ENCODE measurements at places on chromosomes 12 and 14.

- no peaks in the 10 kb centered on the region for H3K36me3 ChIP-seq
- peaks cover 62% of the 10 kb centered on the region for H3K27me3 ChIP-seq
- H3K4me1 ChIP-seq: peaks cover 20% of the 10 kb centered on the region
- no peak overlapping the region for H3K4me3 ChIP-seq
- no peak overlapping the region for H3K27ac ChIP-seq
Observed at GRCh38 chr12:85275374-85275773, 4.6 kb upstream of the ALX1 start.

DNA sequence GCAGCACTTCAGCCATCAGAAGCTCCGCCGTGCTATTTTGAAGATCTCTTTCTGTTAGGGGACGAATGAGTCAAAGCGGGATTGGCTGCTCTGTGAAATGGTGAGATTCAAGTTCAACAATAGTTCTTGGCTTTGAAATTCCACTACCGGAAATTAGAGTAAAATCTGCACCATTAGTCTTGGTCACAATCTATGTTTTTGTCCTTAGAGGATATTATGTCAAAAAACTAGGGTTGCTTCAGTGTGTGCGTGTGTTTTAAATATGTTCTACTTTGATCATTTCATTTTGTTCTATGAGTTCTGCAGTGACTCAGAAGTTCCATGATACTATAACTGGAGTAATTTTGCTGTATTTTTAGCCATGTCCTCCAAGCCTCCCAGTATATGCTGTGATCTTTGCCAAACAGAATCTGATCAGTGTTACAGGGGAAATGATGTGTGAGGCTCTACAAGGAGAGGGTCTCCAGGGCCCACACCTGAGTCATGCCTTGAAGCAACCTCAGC lies 22.6 kb downstream of the GPHB5 start:
- H3K27ac ChIP-seq: no peak overlapping the region
- no peaks in the 10 kb centered on the region for H3K36me3 ChIP-seq
- DNase-seq: no peak
- no peak overlapping the region for H3K4me3 ChIP-seq
- H3K27me3 ChIP-seq: peaks cover 24% of the 10 kb centered on the region
- peaks cover 4% of the 10 kb centered on the region for H3K4me1 ChIP-seq

DNA sequence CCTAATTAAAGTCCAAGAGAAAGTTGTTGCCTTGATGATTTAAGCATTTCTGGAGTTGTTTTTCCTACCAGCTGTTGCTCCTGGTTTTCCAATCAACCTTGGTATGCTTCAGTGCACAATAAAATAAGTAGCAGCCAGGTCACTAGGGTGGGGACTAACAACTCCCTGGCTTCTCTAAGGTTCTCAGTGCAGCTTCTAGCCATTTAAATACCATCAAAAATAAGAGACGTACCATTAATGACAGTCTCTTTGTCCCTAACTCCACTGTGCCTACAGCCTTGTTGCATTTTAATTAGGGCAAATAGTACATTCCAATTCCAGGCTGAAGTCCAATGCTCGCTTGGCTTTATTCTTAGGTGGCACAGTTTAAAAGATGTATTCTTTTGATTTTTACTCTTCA lies 11.8 kb downstream of the STON2 start:
- H3K36me3 ChIP-seq: no peaks in the 10 kb centered on the region
- H3K4me3 ChIP-seq: no peak overlapping the region
- no peak overlapping the region for H3K27ac ChIP-seq
- H3K4me1 ChIP-seq: no peaks in the 10 kb centered on the region

GRCh38 chr14:65937079-65937959 lies 524.8 kb downstream of the FUT8 start:
- H3K4me1 ChIP-seq: no peaks in the 10 kb centered on the region
- no peak overlapping the region for H3K27ac ChIP-seq
- peaks cover 7% of the 10 kb centered on the region for H3K27me3 ChIP-seq
- H3K4me3 ChIP-seq: no peak overlapping the region

DNA sequence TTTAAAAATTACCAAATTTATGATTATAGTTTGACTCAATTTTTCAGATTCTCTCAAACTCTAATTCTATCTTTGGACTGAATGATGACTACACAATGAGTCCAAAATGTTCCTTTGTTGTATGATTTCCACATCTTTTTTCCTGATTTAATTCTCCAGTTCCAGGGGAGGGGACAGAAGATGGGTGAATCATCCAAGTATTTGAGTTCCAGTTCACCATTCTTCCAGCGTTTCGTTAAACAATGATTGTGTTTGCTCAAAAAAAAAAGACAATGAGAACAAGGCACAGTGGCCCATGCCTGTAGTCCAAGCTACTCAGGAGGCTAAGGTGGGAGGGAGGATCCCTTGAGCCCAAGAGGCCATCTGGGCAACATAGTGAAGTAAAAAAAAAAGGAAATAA lies 23.8 kb downstream of the BAZ1A start:
- H3K36me3 ChIP-seq: peaks cover 27% of the 10 kb centered on the region
- H3K27ac ChIP-seq: no peak overlapping the region

DNA sequence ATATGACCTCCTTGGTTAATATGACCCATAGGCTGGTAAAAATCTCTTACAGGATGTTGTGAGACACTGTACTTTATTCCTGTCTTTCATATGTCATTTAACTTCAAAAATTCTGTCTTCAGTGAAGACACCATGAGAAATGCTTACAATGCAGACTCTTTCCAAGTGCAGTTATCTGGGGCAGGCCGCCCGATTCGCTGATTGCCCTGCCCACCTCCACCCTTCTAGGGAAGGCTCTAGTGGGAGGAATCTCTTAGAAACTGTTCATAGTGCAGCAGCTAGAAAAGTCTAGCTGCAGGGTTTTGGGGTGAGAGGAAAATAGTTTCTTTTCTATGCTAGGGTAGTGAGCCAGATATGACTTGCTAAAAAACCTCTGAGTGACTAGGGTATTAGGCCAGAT lies 15.0 kb upstream of the CIPC start:
- H3K27me3 ChIP-seq: peaks cover 3% of the 10 kb centered on the region
- H3K36me3 ChIP-seq: peaks cover 5% of the 10 kb centered on the region
- H3K27ac ChIP-seq: no peak overlapping the region
- DNase-seq: no peak

DNA sequence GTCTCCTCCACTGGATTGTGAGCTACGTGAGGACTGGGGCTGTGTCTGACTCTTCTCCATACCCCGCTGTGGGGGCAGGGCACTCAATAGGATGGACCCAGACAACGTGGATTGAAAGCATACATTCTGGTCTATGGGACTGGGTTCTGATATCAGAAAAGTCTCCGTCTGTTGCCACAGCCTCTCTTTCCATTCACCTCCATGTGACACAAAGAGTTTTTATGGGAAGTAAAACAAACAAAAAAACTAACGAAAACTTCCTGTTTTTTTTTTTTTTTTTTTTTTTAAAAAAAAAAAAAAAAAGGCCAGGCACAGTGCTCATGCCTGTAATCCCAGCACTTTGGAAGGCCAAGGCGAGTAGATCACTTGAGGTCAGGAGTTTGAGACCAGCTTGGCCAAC lies 44.7 kb downstream of the SLC8A3 start:
- no peak for DNase-seq
- no peaks in the 10 kb centered on the region for H3K36me3 ChIP-seq
- no peak overlapping the region for H3K4me3 ChIP-seq
- peaks cover 16% of the 10 kb centered on the region for H3K27me3 ChIP-seq
- H3K4me1 ChIP-seq: peaks cover 9% of the 10 kb centered on the region
- no peak overlapping the region for H3K27ac ChIP-seq

GRCh38 chr12:56546680-56547079 lies 25.1 kb downstream of the RBMS2 start:
- no peak overlapping the region for H3K4me3 ChIP-seq
- no peaks in the 10 kb centered on the region for H3K4me1 ChIP-seq
- H3K27ac ChIP-seq: no peak overlapping the region
- no peaks in the 10 kb centered on the region for H3K27me3 ChIP-seq
- no peaks in the 10 kb centered on the region for H3K36me3 ChIP-seq

DNA sequence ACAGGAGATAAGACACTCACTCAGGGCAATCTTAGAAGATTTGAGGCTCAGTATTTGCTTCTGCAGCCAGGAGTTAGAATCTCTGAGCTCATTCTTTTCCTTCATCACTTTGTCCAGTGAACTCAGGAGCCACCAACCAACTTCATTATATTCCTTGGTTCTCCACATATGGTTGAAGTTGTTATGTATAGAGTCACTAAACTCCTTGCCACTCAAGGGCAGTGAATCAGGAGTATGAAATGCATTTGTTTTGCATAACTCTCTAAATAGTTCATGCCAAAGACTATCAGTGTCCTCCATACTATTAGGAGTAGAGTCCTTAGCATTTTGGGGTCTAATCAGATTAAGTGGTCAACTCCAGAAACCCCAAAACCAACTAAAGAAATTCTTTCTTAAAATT lies 150.6 kb downstream of the CCDC59 start:
- no peak overlapping the region for H3K4me3 ChIP-seq
- DNase-seq: no peak
- no peaks in the 10 kb centered on the region for H3K27me3 ChIP-seq
- H3K4me1 ChIP-seq: no peaks in the 10 kb centered on the region
- H3K27ac ChIP-seq: no peak overlapping the region

DNA sequence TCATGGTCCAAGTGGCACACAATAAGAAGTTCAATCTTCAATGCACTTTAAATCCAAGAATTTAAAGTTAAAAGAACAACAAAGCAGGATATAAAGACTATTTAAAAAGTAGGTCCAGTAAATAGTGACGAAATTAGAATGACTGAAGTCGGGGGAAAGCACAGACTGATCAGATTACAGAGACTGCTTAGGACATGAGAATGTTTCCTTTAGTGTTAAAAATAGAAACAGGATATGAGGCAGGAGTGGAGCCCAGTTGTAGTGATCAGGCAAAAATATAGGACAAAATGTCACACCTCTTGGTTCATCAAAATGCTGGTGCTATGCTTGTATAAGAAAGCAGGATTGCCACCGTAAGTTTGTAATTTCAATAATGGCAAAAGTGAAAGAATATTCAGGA lies 52.2 kb upstream of the CD163 start:
- no peak for DNase-seq
- H3K4me1 ChIP-seq: peaks cover 6% of the 10 kb centered on the region
- no peak overlapping the region for H3K4me3 ChIP-seq
- peaks cover 4% of the 10 kb centered on the region for H3K36me3 ChIP-seq
- no peak overlapping the region for H3K27ac ChIP-seq

DNA sequence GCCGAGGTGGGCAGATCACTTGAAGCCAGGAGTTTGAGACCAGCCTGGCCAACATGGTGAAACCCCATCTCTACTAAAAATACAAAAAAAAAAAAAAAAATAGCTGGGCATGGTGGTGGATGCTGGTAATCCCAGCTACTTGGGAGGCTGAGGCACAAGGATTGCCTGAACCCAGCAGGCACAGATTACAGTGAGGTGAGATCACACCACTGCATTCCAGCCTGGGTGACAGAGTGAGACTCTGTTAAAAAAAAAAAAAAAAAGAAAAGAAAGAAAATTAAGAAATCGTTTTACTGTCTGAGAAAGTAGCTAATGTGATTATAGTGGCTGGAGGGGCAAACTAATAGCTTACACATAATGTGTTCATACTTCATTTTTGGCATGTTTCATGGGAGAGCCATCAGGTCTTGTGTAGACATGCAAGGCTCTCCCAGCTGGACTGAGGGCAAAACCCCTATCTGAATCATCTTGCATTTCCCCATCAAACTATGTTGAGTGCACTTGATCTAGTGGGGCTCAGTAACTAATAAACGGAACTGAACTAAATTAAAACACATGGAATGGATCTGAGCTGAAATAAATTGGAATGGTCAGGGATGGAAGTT lies 16.2 kb downstream of the KIF21A start:
- no peaks in the 10 kb centered on the region for H3K27me3 ChIP-seq
- H3K4me3 ChIP-seq: no peak overlapping the region
- H3K4me1 ChIP-seq: no peaks in the 10 kb centered on the region
- DNase-seq: no peak

DNA sequence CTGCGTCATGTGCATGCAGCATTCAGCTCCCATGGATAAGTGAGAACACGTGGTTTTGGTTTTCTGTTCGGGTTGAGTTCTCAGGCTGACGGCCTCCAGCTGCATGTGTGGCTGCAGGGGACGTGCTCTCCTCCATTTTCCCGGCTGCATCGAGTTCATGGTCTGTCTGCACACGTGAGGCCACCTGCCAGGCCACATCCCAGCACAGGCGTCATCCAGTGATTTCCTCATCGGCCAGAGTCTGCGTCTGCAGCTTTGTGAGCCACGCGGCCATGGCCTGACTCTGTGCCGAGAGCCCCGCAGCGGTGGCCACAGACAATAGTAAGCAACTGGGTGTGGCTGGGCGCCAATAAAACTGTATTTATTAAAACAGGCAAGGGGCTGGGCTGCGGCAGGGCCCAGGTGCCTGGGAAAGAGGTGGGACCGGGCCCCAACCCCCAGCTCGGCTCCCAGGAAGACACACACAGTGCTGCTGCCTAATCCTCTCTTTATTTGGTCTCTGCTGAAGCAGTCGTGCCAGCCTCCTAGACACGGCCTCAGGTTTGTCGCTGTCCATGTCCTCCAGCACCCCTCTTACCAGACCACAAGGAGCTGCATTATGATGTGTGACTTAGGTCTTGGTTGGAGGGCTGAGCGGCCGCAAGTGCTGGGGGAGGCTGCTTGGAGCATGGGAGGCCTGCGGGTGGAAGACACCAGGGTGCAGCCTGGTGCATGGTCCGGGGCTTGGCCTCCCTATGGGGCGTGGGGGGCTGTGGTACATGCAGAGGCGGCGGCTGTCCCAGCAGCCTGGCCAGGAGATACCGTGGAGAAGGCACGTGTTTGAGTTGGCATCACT lies 52.0 kb downstream of the NOC4L start:
- peaks cover 7% of the 10 kb centered on the region for H3K36me3 ChIP-seq
- H3K27me3 ChIP-seq: peaks cover 28% of the 10 kb centered on the region
- no peaks in the 10 kb centered on the region for H3K4me1 ChIP-seq
- no peak overlapping the region for H3K4me3 ChIP-seq

- H3K4me1 ChIP-seq: no peaks in the 10 kb centered on the region
- no peak for DNase-seq
- no peak overlapping the region for H3K4me3 ChIP-seq
- H3K27ac ChIP-seq: no peak overlapping the region
- H3K27me3 ChIP-seq: peaks cover 36% of the 10 kb centered on the region
Observed at GRCh38 chr14:21825149-21825743, 151.6 kb upstream of the OR4E1 start.

DNA sequence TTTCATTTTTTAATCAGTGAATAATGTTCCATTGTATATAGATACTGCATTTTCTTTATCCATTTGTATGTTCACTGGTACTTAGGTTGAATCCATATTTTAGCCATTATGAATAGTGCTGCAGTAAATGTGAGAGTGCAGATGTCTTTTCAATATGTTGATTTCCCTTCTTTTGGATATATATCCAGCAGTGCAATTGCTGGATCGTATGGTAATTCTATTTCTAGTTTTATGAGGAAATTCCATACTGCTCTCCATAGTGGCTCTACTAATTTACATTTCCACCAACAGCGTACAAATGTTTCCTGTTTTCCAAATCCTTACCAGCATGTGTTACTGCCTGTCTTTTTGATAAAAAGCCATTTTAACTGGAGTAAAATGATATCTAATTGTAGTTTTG lies 288.5 kb upstream of the GARIN2 start:
- H3K36me3 ChIP-seq: peaks cover 12% of the 10 kb centered on the region
- no peak overlapping the region for H3K27ac ChIP-seq
- H3K27me3 ChIP-seq: no peaks in the 10 kb centered on the region
- no peak overlapping the region for H3K4me3 ChIP-seq
- H3K4me1 ChIP-seq: no peaks in the 10 kb centered on the region

Measured in stimulated activated naive B cell treated with anti-CD40 and anti-IgM and Interleukin-4, amounts not matched to agents 10 μg/mL and 1 μg/mL and 100 μg/mL, for 72 hours (primary cell).